Suprapubic skin (tissue), 4 donors: ENCODE measurements at places on chromosomes 7 and 10. TPM values are rescaled to one million over a fixed set of nuclear protein-coding genes. Genes with fewer than 3 reads are reported as not detected.

OPALIN gene
- not detected for total RNA-seq

GNGT1 gene
- not detected for total RNA-seq

FGL2 gene
- total RNA-seq = 6.2 TPM

CCDC71L gene
- 18.2 TPM for total RNA-seq

AKR1C2 gene
- 29.7 TPM for total RNA-seq

ZNF777 gene
- 16.4 TPM for total RNA-seq

OR2A42 gene
- not detected for total RNA-seq

CHCHD2 gene
- 192 TPM for total RNA-seq

HMX2 gene
- total RNA-seq = not detected

ARHGEF35 gene
- 16.5 TPM for total RNA-seq

MAGI2 gene
- 0.98 TPM for total RNA-seq

MMP21 gene
- 0.23 TPM for total RNA-seq

COX15 gene
- total RNA-seq = 20.2 TPM

HUS1 gene
- total RNA-seq = 14.7 TPM
